CD4-positive, alpha-beta T cell treated with Interleukin-21 for 1 hour (primary cell): ENCODE measurements at places on chromosomes 5 and 9.
A peak's percentile ranks its signal among the peaks of the same experiment; 100 is the strongest.

DNA sequence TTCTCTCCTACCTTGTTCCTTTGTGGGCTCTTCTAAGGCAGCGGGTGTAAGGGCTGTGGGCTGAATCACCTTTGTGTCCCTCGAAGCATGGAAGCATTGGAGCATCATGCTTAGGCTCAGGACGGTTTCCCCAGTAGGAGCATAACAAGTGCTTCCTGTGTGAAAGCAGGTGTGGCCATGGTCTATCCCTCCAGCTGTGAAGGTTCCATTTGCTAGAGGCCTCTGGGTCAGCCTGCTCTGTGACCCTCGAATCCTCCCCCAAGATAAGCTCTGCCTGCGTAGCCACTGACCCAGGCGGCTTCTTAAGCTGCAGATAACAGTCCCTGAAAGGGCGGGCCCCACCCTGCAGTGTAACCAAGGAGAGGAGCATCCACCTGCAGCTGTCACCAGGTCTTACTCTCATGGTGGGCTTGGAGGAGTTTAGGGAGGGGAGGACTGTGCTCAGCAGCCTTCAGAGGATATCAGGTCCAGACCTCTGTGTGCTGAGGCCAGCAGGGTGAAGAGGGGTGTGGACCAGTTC, 8.4 kb upstream of the NDST1 start:
- no peak for DNase-seq

- DNase-seq, result no peak
Measured at GRCh38 chr5:42810834-42811590, 680 bp downstream of the SELENOP start.

GRCh38 chr5:2738156-2738699, 13.2 kb downstream of the IRX2 start:
- no peak for DNase-seq

- DNase-seq, result no peak
Measured at GRCh38 chr5:172569861-172570558, 71.1 kb upstream of the NEURL1B start.

- DNase-seq, result no peak
Measured at GRCh38 chr5:127645300-127645726, 3.6 kb upstream of the CTXN3 start.

DNA sequence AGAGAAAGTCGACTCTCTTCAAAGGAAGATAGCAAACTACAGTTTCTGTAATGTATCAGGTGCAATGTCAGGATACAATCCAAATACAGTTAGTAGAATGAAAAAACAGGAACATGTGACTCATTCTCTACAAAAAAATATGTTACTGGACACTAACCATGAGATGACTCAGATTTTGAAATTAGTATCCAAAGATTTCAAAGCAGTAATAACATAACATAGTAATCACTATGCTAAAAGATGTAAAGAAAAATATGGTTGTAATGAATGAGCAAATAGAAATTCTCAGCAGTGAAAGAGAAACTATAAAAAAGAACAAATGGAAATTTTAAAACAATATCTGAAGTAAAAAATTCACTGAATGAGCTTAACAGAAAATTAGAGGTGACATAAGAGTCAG, 42.3 kb downstream of the SHOC1 start:
- no peak for DNase-seq

DNA sequence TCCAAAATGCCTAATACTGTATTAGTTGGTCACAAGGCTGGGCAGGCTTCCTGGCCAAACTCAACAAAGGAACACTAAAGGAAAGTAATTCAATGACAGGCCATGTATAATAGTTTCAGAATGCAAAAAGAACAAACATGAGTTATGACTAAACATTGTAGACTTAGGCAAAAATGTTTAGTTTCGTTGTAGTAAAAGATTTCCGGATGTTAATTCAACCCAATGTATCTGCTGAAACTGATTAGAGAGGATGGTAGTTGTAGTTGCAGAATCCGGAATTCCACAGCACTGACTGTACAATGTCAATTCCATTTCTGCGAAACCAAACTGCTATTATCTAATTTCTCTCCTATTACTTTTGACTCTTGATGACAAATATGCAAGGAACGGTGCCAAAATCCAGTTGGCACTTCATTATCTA, 117.9 kb upstream of the FST start:
- DNase-seq, result no peak

GRCh38 chr5:154234551-154234950, 44.0 kb downstream of the GALNT10 start:
- DNase-seq, result no peak

- no peak for DNase-seq
Measured at GRCh38 chr9:8857926-8858595, 1058.5 kb upstream of the DMAC1 start.

- DNase-seq, result no peak
Measured at GRCh38 chr9:36488389-36488756, 84.3 kb upstream of the MELK start.

DNA sequence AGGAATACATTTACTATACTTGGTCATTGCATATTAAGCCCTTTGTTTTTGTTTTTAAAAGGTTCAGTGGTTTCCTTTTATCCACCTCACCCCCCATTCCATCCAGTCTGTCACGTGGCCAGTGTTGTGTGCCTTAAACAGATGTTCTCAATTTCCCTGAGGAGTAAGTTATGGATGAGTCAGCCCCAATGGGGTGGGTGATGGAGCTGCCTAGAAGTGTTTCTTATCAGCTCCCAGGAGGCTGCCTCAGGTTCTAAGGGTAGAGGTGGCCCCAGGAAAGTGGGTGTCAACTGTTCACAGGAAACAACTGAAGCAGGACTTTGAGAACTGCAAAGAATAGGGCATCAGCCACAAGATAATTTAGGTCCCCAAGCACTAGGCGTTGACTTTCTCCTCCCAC, 41.1 kb downstream of the ACTBL2 start:
- no peak for DNase-seq

DNA sequence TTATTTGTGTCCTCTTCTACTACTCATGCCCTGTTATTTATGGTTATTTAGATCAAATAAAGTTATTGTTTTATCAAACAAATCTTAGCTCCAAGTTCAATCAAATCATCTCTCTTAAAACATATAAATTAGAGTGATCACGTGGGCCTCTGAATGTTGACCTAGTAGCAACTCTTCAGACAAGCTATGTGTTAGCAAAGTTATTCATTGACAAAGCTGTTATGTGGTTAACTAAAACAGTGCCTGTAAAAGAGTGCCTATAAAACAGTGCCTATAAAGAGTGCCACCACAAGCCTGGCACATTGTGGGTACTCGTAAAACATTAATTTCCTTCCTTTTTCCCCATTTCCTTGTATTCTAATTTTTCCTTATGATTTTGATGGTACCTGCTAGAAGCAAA, 421.9 kb downstream of the HCN1 start:
- DNase-seq, result no peak

DNA sequence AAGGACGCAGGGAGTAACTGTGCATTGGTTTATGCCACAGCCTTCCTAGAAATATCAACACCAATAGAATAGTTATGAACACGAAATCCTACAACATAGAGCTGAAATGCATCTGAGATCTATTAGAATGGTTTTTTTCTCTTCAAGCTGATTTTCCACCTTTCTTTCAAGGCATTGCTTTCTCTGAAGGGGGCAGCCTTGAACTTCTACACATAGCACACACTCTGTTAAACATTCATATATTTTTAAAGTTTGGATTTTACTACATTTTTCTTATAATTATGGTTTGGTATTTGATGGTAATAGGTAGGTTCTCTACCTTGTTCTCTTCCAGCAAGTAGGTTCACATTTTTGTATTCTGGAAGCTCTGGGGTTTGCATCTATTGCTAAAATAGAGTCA, 661.8 kb downstream of the SEMA5A start:
- DNase-seq, result no peak

DNA sequence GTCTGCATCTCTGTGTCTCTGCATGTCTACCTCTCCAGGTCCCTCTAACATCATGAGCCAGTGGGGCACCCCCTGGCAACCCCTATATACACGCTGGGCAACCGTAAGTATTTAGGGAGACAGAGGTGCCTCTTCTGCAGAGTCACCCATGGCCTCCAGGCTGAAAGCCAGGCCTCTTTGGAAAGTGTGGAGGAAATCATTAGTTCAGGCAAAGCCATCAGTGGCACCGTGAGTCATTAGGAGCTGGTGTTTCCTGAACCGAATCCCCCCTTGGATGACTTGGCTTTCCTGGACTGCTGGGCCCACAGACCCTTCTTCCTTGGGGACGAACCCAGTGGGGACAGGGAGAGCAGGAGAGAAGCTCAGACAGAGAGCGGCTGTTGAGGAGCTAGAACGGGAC, 174.8 kb downstream of the OLFM1 start:
- no peak for DNase-seq

DNA sequence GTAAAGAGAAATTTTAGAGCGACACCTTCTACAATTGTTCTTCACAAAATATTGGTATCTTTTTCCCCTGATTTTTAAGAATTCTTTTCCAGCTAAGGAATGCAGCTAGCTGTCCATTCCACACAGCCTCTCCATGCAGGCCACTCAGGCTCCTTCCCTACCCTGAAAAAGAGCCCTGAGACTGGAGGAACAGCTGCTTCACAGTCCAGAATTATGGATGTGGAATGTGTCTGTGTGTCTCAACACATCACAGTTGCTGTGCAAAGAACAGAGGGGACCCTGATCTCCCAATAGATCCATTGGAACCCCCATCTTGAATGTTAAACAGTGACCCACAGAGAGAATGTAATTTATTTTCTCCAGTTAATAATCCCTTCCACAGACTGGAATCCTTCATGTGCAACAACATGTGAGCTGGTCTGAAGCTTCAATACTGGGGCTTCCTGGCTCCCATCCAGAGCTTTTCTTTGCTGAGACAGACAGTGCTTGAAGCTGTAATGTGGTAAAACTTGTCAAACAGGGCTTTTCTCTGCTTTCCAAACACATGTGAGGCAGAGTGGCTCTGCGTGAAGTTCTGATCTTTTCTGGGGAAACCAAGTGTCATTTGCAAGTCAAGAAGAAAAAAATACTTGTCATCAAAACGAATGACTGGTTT, 53.3 kb upstream of the SMC5 start:
- no peak for DNase-seq

DNA sequence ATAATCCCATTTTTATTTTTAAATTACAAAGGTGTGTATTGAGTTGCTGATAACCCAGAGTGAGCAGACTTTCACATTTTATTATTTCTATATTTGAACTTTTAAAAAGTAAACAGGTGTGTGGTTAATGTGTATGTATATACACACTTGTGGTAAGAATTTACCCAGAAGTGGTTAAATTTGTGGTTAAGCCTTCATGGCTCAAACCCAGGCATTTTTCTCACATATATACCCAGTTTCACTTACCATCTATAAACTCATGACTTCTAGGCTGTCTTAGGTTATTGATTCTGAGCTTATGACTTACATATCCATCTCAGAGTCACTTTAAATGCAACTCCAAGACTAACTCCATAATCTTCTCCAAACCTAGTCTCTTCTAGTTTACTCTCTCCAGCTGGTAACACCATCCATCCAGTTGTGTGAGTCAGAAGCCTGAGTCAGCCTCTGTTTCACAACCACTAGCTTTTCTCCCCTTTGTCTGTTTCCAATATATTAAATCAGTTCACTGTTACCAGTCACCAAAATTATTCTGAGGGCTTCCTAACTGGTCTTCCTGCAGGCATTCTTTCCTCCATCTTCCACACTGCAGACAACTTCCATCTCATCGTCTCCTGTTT, 20.2 kb downstream of the ZBED3 start:
- DNase-seq, result no peak

DNA sequence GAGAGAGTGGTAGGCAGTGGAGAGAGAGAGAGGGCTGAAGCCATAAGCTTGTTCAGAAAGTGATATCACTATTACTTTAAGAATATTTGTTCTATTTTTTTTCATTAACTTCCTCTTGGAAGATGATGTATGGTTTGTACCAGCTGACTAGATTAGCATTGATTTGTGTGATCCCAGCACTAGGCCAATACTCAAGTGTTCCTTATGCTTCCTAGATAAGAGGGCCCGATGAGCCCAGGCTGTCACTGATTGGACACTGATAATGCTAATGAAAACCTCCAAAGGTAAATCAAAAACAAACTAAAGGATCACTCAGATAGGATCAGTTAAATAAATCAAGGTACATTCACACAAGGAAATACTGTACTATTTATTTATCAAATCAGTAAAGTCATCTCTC, 52.7 kb upstream of the OTULINL start:
- DNase-seq, result no peak

GRCh38 chr9:93595861-93596365, 19.5 kb downstream of the PHF2 start:
- DNase-seq, result no peak

DNA sequence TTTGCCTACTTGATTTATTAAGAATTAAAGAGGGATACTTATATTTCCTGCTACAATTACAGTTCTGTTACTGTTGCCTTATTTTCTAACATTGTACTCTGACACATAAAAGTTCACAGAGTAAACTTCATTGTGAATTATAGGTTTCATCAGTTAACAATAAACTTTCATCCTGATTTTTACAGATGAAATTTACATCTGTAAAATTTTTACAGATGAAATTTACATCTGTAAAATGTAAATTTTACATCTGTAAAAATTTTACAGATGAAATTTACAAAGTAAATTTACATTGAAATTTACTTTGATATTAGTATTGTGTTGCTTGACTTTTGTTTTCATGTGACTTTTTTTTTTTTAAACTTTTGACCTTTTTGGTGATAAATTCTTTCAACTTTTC, 9.3 kb downstream of the ZBTB43 start:
- DNase-seq, result no peak

- no peak for DNase-seq
Measured at GRCh38 chr9:93536874-93537273, 39.5 kb upstream of the PHF2 start.

- DNase-seq, result no peak
Measured at GRCh38 chr5:180799902-180800801, 2.5 kb downstream of the MGAT1 start.

DNA sequence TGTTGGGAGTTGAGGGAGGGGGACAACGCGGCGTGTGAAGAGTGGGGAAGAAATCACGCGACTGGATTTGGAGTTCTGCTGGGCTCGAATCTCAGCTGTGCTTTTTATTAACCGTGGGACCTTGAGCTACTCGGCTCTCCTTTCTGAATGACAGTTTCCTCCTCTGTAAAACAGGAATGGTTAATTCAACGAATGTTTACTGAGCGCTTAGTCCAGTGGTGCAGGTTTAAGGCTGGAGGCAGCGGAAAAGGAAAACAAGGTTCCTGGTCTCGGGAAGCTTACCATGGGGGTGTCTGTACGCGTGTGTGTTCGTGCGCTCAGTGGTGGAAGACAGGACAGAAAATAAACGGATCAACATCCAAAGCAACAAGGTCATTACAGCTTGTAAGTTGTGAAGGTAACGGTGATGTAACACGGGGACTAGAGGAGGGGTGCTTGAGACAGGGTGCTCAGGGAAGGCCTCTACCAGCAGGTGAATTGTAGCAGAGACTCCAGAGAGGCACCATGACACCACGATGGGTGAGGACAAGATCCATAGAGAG, 277 bp downstream of the EIF4E1B start:
- no peak for DNase-seq

- DNase-seq, result no peak
Measured at GRCh38 chr5:119452060-119452372, 281 bp upstream of the HSD17B4 start.

- no peak for DNase-seq
Measured at GRCh38 chr9:137515338-137515724, 34.9 kb downstream of the PNPLA7 start.

GRCh38 chr5:154467655-154468354, 10.2 kb downstream of the HAND1 start:
- peak; percentile 62 for DNase-seq

- no peak for DNase-seq
Measured at GRCh38 chr9:3480353-3480655, 45.5 kb downstream of the RFX3 start.
